ENCODE measurements at places on chromosomes 5 and 9. TPM values are rescaled to one million over a fixed set of nuclear protein-coding genes. Genes with fewer than 3 reads are reported as not detected.

GRCh38 chr5:4636378-4636777, 503.8 kb upstream of the ADAMTS16 start:
- DNase-seq = no peak
- peaks cover 19% of the 10 kb centered on the region for H3K27me3 ChIP-seq

DNA sequence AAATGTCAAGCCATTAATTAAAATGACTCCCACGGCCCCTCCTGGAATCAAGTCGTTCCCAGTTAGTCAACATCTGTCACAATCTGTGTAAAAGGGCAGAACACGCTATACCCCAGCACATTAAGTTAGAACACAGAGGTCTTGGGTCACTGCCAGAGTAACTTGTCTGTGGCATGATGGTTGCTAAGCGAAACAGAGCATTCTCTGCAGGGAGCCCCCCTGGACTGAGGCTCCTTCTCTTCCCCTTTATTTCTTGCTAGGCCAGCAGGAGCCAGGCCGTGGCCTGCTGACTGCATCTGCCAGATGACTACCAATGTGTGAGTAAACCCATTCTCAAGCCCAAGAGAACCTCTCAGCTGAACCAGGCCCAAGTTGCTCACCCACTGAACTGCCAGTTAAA, 51.9 kb upstream of the ZBED3 start:
- H3K27ac ChIP-seq = no peak overlapping the region
- no peaks in the 10 kb centered on the region for H3K27me3 ChIP-seq

DNA sequence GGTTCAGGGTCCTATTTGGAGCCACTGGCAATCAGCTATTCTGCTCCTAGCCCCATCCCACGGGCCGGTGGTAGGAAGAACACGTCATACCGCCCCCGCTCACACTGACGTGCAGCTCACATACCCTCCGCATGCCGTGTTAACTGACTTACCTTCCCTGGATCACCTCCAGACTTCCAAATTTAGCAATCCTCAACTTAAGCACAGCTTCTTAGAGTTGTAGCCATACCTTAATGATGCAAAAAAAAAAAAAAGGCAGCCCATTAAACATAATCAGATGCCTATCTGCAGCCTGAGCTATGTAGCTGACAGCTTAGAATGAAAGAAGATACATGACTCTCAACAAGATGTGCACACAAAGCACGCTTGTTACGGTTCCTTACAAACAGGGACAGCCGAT, 93.0 kb downstream of the IRX2 start:
- H3K4me3 ChIP-seq = no peak overlapping the region
- H3K27me3 ChIP-seq = no peaks in the 10 kb centered on the region
- H3K27ac ChIP-seq = no peak overlapping the region
- DNase-seq = no peak
- no peaks in the 10 kb centered on the region for H3K4me1 ChIP-seq
- no peaks in the 10 kb centered on the region for H3K36me3 ChIP-seq

The GRIN3A gene
- not detected for total RNA-seq

The ACOT12 gene
- total RNA-seq = 0.06 TPM

Data from pancreas (tissue), 10 donors.